ENCODE measurements at places on chromosomes 2 and 18. TPM values are rescaled to one million over a fixed set of nuclear protein-coding genes. Genes with fewer than 3 reads are reported as not detected.

DNA sequence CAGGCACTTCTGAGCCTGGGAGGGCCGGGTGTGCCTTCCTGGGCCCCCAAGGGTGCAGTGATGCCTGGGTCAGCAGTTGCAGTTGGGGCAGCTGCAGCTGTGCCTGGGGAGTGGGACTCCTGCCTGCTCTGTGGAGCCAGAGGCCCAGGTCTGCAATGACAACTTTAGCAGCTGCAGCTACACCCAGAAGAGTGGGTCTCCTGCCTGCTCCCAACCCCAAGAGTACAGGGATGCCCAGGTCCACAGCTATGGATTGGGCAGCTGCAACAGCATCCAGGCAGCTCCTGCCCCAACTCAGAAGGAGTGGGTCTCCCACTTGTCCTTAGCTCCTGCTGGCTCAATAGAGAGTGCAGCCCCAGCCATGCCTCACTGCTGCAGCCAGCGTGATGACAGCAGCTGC is 73.0 kb upstream of the ST3GAL5 start:
- no peak overlapping the region for H3K27ac ChIP-seq
- H3K4me3 ChIP-seq, result no peak overlapping the region
- DNase-seq, result no peak
- H3K4me1 ChIP-seq, result peaks cover 3% of the 10 kb centered on the region
- H3K27me3 ChIP-seq, result no peaks in the 10 kb centered on the region

DNA sequence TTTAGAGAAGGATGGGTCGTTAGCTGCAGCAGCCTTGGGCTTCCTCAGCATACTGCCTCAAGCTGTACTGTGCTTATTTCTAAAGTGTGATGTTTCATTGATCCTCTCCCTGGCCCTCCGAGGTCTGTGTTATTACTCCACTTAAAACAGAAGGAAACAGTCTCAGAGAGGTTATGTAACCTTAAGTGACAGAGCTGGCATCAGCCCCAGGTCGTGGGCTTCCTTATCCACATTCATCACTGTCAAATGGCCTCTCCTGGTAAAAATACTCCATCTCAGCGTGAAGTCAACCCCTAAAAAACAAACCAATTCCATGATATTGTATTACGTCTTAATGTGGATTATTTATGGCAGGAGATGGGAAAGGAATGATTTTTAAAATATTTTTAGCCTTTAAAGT is 153.3 kb upstream of the NOSTRIN start:
- no peaks in the 10 kb centered on the region for H3K27me3 ChIP-seq
- no peak for DNase-seq
- H3K36me3 ChIP-seq, result no peaks in the 10 kb centered on the region
- H3K4me3 ChIP-seq, result no peak overlapping the region
- H3K27ac ChIP-seq, result peak overlapping the region; percentile 2

DNA sequence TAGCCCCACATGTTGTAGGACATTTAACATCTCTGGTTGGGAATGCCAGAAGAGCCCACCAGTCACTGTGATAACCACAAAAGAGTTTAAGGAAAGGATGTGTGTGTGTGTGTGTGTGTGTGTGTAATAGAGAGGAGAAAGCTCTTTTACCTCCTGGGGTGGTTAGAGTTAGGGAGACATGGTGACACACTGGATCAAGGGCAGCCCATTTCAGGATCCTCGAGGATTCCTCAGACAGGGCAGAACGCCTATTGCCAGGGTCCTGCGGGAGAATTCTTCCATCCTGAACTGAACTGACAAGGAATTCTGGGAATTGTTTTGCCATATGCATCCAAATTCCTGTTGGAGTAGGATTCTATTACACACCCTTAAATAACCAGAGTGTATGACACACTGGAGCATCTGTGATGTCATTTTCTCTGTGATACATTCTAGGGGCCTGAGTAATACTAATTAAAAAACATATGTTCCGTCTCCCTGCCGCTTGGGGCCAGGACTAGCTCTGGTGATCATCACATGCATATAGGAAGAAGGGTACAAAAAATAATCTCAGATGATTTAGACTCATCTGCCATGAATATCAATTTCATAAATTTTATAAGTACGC is 156.4 kb upstream of the MMADHC start:
- H3K4me1 ChIP-seq, result no peaks in the 10 kb centered on the region
- no peaks in the 10 kb centered on the region for H3K36me3 ChIP-seq
- no peaks in the 10 kb centered on the region for H3K27me3 ChIP-seq
- DNase-seq, result no peak
- no peak overlapping the region for H3K4me3 ChIP-seq
- H3K27ac ChIP-seq, result no peak overlapping the region

GRCh38 chr18:62841405-62841804 is 126.1 kb downstream of the PHLPP1 start:
- no peak overlapping the region for H3K27ac ChIP-seq
- no peaks in the 10 kb centered on the region for H3K36me3 ChIP-seq
- DNase-seq, result no peak
- peaks cover 7% of the 10 kb centered on the region for H3K4me1 ChIP-seq
- no peak overlapping the region for H3K4me3 ChIP-seq

DNA sequence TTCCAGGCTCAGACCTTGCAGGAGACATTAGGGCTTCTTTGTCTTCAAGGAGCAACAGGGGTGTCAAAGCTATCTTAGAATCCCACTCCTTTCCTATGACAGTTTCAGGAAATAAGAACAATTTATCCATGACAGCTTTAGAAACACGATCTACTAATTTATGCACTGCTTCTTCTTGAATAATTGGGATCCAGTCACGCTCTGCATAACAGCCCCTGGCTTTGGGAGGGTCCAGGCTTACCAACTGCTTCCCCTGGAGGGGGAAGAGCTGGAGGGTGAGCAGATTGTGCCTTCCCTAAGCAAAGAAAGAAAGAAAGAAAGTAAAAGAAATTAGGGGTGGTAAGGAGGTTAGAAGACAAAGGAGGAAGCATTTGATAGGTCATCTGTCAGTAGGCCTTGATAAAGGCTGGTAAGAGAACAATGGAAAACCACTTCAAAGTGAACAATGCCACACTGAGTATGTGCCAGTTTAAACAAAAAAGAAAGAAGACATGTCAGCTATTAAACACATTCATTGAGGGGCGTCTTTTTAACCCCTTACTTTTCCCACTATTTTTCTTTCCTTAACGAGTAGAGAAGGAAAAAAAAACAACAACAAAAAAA is 327.6 kb downstream of the DCC start:
- no peaks in the 10 kb centered on the region for H3K4me1 ChIP-seq
- H3K4me3 ChIP-seq, result no peak overlapping the region
- no peak for DNase-seq
- H3K36me3 ChIP-seq, result no peaks in the 10 kb centered on the region
- no peaks in the 10 kb centered on the region for H3K27me3 ChIP-seq

GRCh38 chr2:233053928-233054784 is 6.0 kb upstream of the INPP5D start:
- H3K4me1 ChIP-seq, result peaks cover under 1% of the 10 kb centered on the region
- no peaks in the 10 kb centered on the region for H3K27me3 ChIP-seq
- H3K27ac ChIP-seq, result no peak overlapping the region
- no peaks in the 10 kb centered on the region for H3K36me3 ChIP-seq
- DNase-seq, result peak; percentile 56

DNA sequence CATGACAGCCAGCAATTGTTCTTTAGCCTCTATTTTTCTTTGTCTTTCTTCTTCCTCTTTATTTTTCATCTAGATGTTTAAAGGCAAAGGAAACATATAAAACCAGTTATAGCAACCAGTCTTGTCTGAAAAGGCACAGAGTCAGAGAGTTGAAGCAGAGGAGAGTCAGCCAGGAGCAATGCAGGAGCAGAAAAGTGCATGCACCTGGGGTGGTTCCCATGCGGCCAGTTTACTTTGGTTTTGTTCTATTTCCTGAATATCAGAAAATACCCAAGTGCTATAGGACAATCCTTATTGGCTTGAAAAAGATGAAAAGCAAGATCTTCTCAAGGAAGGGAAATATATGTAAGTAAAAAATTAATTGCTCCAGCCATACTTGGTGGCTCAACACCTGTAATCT is 44.9 kb downstream of the CFAP210 start:
- H3K4me3 ChIP-seq, result no peak overlapping the region
- H3K4me1 ChIP-seq, result no peaks in the 10 kb centered on the region
- H3K27ac ChIP-seq, result no peak overlapping the region
- no peak for DNase-seq
- no peaks in the 10 kb centered on the region for H3K36me3 ChIP-seq
- H3K27me3 ChIP-seq, result no peaks in the 10 kb centered on the region

DNA sequence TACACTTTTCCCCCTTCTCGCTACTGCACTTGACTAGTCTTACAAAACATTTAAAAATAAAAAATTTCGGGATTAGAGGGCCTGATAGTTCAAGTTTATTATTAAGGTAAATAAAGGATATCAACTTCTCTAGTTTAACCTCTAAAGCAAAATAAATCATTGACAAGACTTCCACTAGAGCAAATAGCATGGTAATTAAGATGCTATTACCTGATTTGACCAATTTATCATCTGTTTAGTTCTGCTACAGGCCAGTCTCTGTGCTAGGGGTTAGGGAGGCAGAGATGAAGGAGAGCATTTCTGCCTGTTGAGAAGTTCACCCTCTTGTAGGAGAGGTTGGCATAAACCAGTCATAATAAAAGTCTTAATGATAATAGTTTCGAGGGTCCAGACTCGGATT is 34.0 kb downstream of the RHOB start:
- H3K4me3 ChIP-seq, result no peak overlapping the region
- H3K27ac ChIP-seq, result no peak overlapping the region
- no peaks in the 10 kb centered on the region for H3K27me3 ChIP-seq
- DNase-seq, result no peak
- no peaks in the 10 kb centered on the region for H3K36me3 ChIP-seq

DNA sequence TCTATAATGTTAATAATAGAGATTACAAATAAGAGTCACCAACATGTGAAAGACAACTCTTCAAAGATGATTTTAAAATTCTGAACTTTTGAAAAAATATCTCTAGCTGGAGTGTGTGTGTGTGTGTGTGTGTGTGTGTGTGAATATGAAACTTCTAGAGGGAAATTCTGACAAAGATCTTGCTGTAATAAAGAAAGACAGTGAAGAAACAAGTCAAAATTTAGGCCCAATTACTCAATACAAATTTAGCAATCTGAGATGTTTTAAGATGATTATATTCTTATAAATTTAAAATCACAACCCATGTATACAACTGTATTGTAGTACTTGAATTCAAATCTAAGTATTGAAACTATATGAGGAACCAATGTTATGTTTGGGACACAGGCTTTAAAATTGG is 57.2 kb upstream of the UGP2 start:
- no peak for DNase-seq
- no peaks in the 10 kb centered on the region for H3K4me1 ChIP-seq
- H3K27ac ChIP-seq, result no peak overlapping the region
- H3K36me3 ChIP-seq, result no peaks in the 10 kb centered on the region

DNA sequence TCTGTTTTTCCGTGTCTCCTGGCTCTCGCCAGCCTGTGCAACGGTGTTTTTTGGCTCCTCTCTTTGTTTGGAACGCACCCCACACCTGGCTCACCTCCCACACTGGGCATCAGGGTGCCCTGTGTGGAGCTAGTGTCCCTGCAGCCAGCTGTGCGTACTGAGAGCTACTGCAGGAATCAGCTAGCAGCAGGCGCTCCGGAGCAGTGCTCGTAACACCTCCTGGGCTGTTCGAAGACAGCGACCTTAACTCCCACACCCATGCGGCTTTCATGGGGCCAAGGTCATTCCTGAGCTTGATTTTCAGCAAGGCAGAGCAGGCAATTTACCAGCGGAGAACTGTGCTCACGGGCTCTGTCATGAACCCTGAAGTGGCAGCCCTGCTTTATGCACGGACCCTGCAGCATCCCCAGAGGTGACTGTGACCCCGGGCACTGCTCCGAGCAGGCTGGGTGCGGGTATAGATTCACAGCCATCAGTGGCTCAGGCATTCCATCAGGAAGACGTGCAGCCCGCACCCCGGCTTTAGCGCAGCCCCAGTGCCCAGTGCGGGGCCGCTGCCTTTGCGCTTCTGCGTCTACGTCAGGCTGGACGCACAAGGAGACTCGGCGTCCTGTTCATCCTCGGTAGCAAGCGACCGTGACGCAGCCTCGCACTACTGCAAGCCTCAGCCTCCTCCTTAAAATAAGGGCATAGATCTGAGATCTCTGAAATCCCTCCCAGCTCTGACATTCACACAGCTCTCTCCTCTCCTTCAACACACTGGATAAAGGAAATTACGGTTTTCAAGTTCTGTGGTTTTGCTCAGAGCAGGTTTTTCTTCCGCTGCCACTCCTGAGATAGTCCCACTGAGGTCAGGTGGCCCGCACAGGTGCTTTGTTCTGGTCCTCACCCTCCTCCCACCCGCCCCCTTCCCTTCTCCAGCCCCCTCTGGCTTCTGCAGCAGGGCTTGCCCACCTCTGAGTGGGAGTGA is 58.2 kb downstream of the ADI1 start:
- peaks cover 11% of the 10 kb centered on the region for H3K36me3 ChIP-seq
- H3K27me3 ChIP-seq, result no peaks in the 10 kb centered on the region
- peaks cover 15% of the 10 kb centered on the region for H3K4me1 ChIP-seq
- peak overlapping the region; percentile 87 for H3K27ac ChIP-seq
- no peak overlapping the region for H3K4me3 ChIP-seq

DNA sequence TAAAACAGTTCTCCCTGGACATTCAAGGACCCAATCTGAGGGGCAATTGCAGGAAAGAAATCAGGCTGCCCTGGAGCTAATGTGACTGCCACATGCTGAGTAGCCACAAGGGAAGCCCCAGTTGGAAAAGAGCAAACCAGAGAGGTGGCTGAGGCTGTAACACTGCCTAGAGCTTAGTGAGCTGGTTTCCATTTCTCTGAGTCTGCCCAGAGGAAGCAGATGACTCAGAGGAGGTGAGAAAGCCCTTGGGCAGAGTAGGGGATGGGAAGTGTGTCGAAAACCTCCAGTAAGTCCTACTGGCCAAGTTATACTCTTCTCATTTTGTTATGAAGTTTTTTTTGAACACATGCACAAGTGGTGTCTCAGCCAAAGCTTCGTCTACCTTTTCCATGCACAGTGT is 753.0 kb downstream of the CNTNAP5 start:
- H3K27me3 ChIP-seq, result no peaks in the 10 kb centered on the region
- no peaks in the 10 kb centered on the region for H3K36me3 ChIP-seq
- no peak overlapping the region for H3K4me3 ChIP-seq
- no peak overlapping the region for H3K27ac ChIP-seq
- DNase-seq, result no peak
- H3K4me1 ChIP-seq, result no peaks in the 10 kb centered on the region

- H3K4me3 ChIP-seq, result no peak overlapping the region
- DNase-seq, result no peak
- H3K27ac ChIP-seq, result no peak overlapping the region
Measured at GRCh38 chr18:32310774-32311173, 120.9 kb downstream of the MEP1B start.

GRCh38 chr18:22800551-22800951 is 132.6 kb upstream of the RBBP8 start:
- DNase-seq, result no peak
- no peaks in the 10 kb centered on the region for H3K27me3 ChIP-seq
- H3K4me1 ChIP-seq, result peaks cover 5% of the 10 kb centered on the region
- no peak overlapping the region for H3K4me3 ChIP-seq
- no peaks in the 10 kb centered on the region for H3K36me3 ChIP-seq
- H3K27ac ChIP-seq, result no peak overlapping the region

The CD302 gene
- polyA plus RNA-seq, result 8.3 TPM

The RAD51AP2 gene
- 0.08 TPM for polyA plus RNA-seq

The ACOXL gene
- polyA plus RNA-seq, result not detected

The STON1 gene
- 2.6 TPM for polyA plus RNA-seq

The ARHGEF33 gene
- 0.30 TPM for polyA plus RNA-seq

The CCDC178 gene
- 0.37 TPM for polyA plus RNA-seq

The SIX2 gene
- 0.99 TPM for polyA plus RNA-seq

The DAW1 gene
- 0.47 TPM for polyA plus RNA-seq
